ENCODE measurements at places on chromosomes 6 and 20. TPM values are rescaled to one million over a fixed set of nuclear protein-coding genes. Genes with fewer than 3 reads are reported as not detected.

DNA sequence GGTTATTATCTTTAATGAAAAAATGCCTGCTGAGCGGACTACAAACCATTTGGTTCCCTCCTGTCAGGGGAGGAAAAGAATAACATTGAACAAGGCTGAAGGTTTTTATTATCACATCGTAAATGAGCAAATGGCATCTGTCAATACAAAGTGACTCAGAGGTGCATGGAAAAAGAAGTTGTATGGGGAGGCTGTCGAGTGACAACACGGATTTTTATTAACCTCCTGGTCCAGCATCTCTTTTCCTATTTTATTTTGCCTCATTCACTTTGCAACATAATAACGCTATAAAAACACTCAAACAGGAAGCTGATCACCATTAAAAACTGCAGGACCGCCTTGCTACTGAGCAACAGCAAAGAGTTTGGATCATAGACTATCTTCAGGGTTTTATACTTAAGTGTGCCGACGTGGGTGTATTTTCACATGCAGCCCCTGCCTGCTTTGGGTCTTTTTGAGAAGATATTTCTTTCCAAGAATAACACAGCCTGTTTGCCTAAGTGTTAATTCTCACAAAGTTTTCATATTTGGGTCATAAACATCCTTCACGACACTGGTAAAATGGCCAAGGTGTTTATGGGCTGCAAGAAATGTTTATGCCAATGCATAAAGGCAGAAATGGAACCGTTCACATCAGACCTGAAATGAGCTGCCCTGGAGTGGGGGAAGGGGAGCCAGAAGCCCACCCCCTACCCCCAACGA lies 132.1 kb upstream of the SALL4 start:
- DNase-seq, result no peak

- DNase-seq, result no peak
Observed at GRCh38 chr6:90495216-90495817, 91.6 kb downstream of the MAP3K7 start.

- DNase-seq, result no peak
Observed at GRCh38 chr20:47133809-47134456, 222.6 kb downstream of the ZMYND8 start.

DNA sequence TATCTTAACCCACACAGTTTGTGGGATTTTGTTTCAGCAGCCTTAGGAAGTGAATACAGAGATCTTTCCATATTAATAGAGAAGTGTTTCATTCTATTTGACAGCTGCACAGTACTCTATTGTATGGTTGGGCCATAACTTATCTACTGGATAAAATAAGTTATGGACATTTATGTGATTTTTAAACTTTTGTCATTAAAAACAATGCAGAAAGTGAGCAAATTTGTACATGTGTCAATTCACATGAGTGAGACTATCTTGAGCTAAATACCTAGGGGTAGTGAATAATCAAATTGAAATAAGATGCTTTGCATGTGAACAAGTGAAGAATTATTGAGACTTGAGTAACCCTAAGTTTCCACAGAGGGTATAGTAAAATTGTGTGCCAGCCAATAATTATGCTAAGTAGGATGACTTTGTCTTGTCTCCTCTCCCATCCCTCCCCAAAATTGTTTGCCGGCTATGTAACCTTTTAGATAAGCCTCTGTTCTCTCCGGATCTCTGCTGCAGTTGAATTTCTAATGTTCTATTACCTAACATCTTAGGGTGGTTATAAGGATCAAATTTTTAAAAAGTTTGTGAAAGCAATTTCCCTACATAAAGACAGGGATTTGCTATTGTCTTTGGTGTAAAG lies 33.3 kb upstream of the TPBG start:
- no peak for DNase-seq

GRCh38 chr20:18377896-18378481 lies 88.8 kb downstream of the DZANK1 start:
- DNase-seq, result no peak

DNA sequence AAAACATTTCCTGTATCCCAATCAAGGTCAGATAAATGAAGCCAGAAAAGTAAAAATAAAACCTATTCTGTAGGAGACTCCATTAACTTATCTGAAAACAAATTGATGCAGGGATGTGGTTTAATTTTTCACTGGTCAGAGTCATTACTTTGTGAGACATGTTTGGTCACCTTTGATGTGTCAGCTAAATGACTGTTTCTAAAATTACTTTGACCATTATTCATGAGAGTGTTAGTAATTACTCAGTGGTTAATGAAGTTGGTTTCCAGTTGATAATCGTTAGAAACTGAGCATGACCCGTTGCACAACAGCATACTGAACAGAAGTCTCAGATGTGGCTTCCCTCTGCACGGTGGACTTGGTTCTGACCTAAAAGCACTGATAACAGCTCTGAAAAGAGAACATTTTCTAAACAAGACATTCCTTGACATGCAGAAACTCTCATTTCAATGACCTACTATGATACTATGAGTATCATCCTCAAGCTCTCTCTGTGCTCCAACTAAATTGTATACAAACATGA lies 410.5 kb upstream of the RNF217 start:
- DNase-seq, result no peak

GRCh38 chr20:25394996-25395395 lies 4.4 kb upstream of the ABHD12 start:
- no peak for DNase-seq

DNA sequence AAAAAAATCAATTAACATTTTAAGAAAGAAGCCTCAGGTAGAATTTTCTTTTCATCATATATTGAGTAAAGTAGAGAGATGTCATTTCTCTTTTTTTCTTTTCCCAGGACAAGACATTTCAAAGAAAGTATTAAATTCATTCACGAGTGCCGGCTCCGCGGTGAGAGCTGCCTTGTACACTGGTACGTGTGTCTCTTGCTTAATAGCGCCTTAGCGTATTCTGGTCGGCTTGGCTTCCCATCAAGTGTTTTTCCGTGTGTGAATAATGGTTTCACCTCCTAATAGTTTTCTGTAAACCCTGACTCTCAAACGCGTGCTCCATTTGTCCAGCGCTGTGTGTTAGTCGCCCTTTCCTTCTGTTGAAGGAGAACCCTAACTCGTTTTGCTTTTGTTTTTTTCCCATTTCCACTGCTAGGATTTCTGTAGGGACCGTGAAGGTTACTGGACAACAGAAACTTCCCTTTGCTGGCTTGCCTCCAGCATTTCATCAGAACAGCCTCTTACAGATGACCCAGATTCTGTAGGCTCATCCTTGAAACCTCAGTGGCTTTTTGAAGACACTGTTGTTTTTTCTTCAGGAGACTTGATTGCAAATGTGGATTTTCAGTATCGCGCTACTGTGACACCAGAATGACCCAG lies 45.7 kb upstream of the IRF4 start:
- DNase-seq, result no peak

GRCh38 chr6:43541774-43542471 lies 25.0 kb downstream of the POLR1C start:
- no peak for DNase-seq

GRCh38 chr20:43188234-43188653 lies 1.5 kb downstream of the PTPRT start:
- no peak for DNase-seq

DNA sequence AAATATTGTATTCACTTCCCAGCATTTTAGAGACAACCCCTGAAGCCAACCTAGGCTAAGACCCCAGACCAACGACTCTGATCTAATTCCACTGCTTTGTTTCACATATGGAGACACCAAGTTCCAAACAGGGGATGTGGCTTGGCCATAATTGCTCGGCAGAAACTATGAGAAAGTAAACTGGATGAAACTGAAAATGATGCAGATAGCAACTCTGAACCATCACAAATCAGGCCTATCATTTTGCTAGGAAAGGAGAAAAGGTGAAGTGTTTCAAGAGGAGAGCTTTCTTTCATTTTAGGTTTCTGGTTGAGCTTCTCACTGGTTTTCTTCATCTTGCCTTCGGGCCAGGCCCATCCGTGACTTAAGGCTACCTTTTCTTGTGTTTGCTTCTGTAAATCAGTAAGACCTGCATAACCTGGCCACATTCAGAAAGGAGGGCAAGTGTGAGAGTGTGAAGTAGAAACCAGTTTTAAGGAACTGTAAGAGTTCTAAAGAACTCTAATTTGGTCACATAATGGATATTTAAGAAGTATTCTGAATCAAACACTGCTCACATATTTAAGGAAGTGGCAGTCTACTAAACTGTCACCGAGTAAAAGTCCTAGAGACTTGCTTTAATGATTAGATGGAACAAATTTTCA lies 105.8 kb downstream of the BACH2 start:
- DNase-seq, result no peak

- DNase-seq, result no peak
Observed at GRCh38 chr6:35188886-35189285, 24.9 kb upstream of the SCUBE3 start.

The PSMB9 gene
- polyA plus RNA-seq, result 389 TPM

The PBOV1 gene
- polyA plus RNA-seq, result not detected

The NDUFAF4 gene
- 75.6 TPM for polyA plus RNA-seq

The CGA gene
- not detected for polyA plus RNA-seq

The JPH2 gene
- not detected for polyA plus RNA-seq

The RGS17 gene
- not detected for polyA plus RNA-seq

The COL12A1 gene
- not detected for polyA plus RNA-seq

Measured in naive thymus-derived CD4-positive, alpha-beta T cell (primary cell).